ENCODE measurements at places on chromosomes 4 and X. TPM values are rescaled to one million over a fixed set of nuclear protein-coding genes. Genes with fewer than 3 reads are reported as not detected.

The FOXP3 gene
- total RNA-seq = 28.9 TPM

DNA sequence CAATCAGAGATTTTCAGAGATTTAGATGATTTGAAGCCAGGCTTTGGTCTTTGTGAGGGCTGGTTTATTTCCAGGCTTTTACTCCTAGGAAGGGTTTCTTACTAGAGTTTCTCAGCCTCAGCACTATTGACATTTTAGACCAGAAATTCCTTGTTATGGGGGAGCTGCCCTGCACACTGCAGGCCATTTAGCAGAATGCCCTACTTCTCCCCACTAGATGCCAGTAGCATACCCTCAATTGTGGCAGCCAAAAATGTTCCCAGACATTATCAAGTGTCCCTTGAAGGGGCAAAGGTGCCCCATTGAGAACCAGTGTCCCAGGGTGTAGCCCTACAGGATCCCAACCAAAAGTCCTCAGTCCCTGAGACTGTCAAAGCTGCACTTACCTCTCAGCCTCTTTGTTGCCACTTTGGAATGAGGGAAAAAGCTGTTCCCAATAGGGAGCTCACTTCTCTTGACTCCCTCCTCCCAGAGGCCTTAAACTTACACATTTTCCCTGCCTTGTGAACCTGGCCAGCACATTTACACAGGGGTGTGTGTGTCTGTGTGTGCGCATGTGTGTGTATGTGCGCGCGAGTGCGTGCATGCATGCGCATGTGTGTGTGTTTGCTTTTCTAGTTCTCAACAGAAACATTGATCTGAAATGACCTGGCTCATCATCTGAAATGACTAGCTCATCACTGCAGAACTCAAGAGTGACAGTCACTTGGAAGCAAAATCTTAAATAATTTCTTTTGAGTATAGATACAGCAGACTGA lies 231.4 kb downstream of the QDPR start:
- no peak overlapping the region for H3K4me3 ChIP-seq
- no peaks in the 10 kb centered on the region for H3K36me3 ChIP-seq
- peaks cover 2% of the 10 kb centered on the region for H3K27me3 ChIP-seq
- H3K27ac ChIP-seq = no peak overlapping the region

The MAD2L1 gene
- 68.7 TPM for total RNA-seq

GRCh38 chr4:119729835-119730670 lies 101.4 kb upstream of the PDE5A start:
- H3K4me3 ChIP-seq = no peak overlapping the region
- no peak for DNase-seq
- no peak overlapping the region for H3K27ac ChIP-seq
- H3K4me1 ChIP-seq = no peaks in the 10 kb centered on the region

- no peak for DNase-seq
- no peak overlapping the region for H3K27ac ChIP-seq
- H3K27me3 ChIP-seq = peaks cover 38% of the 10 kb centered on the region
These were observed 48.9 kb upstream of the IQSEC2 start for GRCh38 chrX:53330331-53330730.

DNA sequence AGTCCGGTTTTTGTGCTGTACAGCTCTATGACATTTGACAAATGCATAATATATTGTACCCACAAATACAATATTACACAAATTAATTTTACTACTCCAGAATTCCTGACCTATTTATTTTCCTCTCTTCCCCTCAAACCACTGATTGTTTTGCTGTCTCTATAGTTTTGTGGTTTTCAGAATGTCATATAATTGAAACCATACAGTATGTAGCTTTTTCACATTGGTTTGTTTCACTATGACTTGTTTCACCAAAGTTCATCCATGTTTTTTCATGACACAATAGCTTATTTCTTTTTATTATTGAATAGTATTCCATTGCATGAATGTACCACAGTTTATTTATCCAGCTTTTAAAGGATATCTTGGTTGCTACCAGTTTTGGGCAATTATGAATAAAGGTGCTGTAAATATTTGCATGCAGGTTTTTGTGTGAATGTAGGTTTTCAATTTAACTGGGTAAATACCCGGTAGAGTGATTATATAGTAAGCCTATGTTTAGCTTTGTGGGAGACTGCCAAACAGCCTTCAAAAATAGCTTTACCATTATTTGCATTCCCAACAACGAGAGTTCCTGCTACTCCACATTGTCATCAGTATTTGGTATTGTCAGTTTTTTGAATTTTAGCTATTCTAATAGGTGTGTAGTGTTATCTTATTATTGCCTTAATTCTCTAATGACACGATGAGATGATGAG lies 25.9 kb downstream of the RNF175 start:
- peaks cover 23% of the 10 kb centered on the region for H3K4me1 ChIP-seq
- H3K27ac ChIP-seq = no peak overlapping the region
- H3K27me3 ChIP-seq = peaks cover 59% of the 10 kb centered on the region
- no peak overlapping the region for H3K4me3 ChIP-seq
